ENCODE measurements at places on chromosomes 3 and 15.
A peak's percentile ranks its signal among the peaks of the same experiment; 100 is the strongest.

- DNase-seq = no peak
Measured at GRCh38 chr3:4643904-4644547, 150.9 kb downstream of the ITPR1 start.

DNA sequence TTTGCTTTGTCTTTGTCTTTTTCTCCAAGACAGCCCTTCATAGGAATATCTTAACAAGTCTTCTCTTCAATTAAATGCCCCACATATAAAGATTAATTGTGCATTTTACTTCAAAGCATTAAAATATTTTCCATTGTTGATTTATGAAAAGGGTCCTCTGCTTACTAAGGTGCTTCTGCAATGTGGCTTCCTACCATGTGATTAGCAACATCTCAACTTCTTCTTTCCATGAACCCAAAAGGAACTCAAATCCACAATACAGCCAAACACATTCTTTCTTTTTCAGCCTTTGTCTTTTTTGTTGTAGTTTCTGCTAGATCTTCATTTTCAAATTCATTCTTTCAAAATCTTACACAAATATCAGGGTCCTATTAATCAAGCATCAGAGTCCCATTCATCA, 309.2 kb downstream of the NSUN3 start:
- DNase-seq = no peak

DNA sequence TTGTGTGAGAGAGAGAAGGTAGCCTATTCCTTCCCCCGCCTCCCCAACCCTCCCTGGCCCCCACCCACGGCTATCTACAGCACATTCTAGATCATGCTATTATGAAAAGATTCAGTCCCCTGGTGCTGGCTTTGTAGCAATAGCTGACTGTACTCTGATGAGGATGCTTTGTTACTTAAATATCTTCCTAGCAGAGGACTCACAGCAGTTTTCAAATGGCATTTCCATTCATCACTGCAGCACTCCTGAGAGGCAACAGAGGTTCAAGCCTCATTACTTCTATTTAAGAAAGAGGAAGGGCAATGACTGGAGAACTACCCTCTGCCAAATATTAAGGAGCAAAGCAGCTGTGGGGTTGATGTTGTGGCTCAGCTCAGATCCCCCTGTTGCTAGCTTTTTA, 61.0 kb downstream of the LRRN1 start:
- no peak for DNase-seq

DNA sequence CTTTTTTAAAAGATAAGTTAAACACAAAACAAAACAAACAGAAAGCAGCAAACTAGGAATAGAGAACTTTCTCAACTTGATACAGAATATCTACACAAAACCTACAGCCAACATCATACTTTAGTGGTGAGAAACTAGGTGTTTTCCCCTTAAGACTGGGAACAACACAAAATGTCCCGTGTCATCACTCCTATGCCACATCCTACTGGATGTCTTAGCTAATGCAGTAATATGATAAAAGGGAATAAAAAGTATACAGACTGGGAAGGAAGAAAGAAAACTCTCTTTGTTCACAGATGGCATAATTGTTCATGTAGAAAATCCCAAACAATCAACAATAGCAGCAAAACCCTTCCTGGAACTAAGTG, 45.9 kb downstream of the TMEM45A start:
- DNase-seq = peak; percentile 32

- no peak for DNase-seq
Measured at GRCh38 chr3:191461113-191461595, at the start of gene PYDC2. Gene PYDC2, plus strand, starts transcription at chr3:191461163. Its CDS starts 0 bp downstream, at chr3:191461163.

GRCh38 chr15:51818150-51818549, 11.3 kb upstream of the TMOD3 start:
- no peak for DNase-seq

DNA sequence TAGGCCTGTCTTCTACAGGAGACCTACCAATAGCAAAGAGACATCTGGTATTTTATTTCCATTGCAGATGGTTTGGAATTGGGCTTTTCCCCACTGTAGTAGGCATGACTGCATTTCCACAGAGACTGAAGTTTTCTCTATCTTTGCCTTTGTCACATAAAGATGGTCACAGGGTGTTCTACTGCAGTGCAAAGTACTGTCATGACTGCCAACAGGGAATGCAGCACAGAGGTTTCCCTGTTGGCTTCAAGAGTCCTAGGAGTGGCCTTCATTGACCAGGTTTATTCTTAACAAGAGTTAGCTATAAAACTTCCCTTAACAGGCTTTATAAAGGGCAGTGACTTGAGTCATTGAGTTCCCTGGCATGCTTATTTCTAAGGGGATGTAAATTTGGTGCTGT, 36.8 kb upstream of the TM4SF4 start:
- no peak for DNase-seq

DNA sequence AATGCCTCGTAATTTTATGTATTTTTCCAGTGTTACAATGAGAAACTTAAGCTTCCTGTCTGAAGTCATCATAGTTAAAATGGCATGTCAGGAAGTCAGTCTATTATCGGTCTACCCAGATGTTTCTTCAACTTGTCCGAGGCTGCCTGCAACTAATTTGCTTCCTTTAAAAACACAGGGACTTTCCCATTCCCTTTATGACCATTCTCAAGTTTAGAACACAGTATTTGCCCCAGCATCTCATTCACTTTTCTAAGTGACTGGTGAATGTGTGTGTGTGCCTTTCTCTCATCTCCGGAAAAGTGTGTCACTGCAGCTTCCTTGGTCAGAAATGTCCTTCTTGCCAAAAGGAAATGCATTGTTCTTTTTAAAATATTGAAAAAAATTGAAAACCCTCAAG, 466.6 kb downstream of the RAP2B start:
- no peak for DNase-seq

Data from globus pallidus (tissue), 1 donor.